ENCODE measurements at places on chromosomes 6 and 20.

- DNase-seq = no peak
These were observed 95.9 kb downstream of the GMDS start for GRCh38 chr6:2149361-2150006.

- no peak for DNase-seq
These were observed 100.1 kb downstream of the YTHDF1 start for GRCh38 chr20:63115651-63116411.

DNA sequence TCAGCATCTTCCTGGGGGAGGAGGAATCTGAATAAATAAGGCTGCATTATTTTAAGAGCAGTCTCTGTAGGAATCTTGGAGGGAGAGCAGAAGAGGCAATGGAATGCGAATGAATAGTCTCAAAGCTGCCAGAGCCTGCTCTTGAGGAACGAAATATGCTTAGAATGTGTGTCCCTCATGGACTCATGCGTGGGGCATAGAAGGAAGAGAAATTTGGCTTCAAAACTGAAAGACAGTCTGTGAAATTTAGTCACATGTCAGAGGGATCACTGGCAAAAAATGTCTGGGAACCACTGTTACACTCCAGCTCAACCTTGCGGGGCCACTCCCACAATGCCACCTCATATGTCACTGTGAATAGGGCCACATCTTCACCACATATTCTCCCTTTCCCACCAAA is 95.5 kb downstream of the GJA10 start:
- DNase-seq = no peak

GRCh38 chr6:155050311-155050710 is 55.2 kb downstream of the TIAM2 start:
- DNase-seq = no peak

Data from HAP-1 (cell line).